ENCODE measurements at places on chromosomes 3 and 15. TPM values are rescaled to one million over a fixed set of nuclear protein-coding genes. Genes with fewer than 3 reads are reported as not detected.
A peak's percentile ranks its signal among the peaks of the same experiment; 100 is the strongest.

DNA sequence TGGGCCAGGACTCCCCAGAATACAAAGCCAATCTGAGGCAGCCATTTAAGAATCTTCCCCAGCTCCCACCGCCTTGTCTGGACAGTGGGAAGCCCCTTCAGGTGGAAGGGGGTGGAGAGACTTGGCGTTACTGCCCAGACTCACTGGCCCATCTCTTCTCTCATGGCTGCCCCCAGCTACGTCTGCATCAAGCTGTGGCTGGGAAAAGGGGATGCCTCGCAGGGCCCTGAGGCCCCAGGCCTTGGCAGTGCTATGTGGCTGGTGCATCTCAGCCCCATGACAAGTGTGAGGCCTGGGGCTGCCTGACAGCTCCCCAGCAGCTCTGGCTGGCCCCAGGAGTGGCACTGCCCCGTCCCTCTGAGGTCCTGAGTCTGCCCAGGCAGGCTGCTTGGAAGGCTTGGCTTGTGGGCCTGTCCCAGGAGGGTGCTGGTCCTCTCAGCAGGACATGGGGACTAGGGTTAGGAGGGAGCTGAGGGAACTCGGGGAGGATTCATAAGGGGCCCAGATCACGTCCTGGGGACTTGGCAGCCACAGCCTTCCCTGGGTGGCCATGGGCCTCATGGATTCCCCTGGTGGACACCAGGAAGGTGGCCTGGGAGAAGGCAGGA lies 20.2 kb upstream of the SLC41A3 start:
- DNase-seq, result no peak

- no peak for DNase-seq
These were observed 270.7 kb upstream of the SLITRK3 start for GRCh38 chr3:165466856-165467255.

- DNase-seq, result no peak
These were observed 384.7 kb downstream of the PDCD6IP start for GRCh38 chr3:34183114-34183513.

GRCh38 chr15:34987609-34988026 lies 469 bp downstream of the ZNF770 start:
- no peak for DNase-seq

- peak; percentile 21 for DNase-seq
These were observed 55.2 kb downstream of the MCTP2 start for GRCh38 chr15:94286583-94286982.

DNA sequence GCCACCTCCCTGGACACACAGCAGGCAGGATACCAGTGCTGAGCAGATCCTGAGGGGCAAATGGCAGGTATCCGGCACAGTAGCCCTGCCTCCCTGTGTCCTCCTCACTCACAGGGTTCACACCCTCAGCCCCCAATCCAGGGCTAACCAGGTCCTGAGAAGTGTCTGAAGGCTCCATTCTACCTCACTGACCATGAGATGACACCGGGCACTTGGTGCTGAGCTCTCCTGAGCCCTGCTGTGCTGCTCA lies 115.4 kb upstream of the ATP2B2 start:
- DNase-seq, result no peak

- no peak for DNase-seq
These were observed 131.4 kb upstream of the IGSF10 start for GRCh38 chr3:151592287-151592686.

DNA sequence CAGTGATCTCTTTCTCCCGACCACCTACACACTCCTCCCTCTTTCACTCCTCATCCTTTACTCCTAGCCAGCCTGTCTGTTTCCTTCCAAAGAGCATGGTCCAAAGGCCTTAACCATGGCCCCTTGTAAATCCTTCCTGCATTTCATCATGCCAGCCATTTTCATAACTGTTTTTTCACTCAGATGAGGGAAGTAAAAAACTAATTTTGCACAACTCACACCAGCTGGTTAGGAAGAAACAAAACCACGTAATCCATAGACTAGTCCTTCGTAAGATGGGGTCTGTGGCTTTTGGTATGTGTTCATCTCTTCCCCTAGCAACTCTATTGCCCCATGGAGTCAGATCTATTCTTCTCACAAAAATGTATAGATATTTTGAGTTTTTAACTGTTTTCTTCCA lies 187.8 kb downstream of the SHOX2 start:
- DNase-seq, result no peak

- no peak for DNase-seq
These were observed 2.1 kb upstream of the FAM131A start for GRCh38 chr3:184335291-184335660.

The GPR149 gene
- not detected for polyA plus RNA-seq

The SERINC4 gene
- not detected for polyA plus RNA-seq

The STRA6 gene
- polyA plus RNA-seq, result 10.0 TPM

The LDHAL6B gene
- polyA plus RNA-seq, result not detected

The SLC35G2 gene
- 5.0 TPM for polyA plus RNA-seq

The EFHB gene
- 6.8 TPM for polyA plus RNA-seq

The GPR62 gene
- polyA plus RNA-seq, result 0.33 TPM

Measured in left lung (tissue), 14 donors.